Camera-type eye (tissue), 1 donor: ENCODE measurements at places on chromosomes 7 and 10. TPM values are rescaled to one million over a fixed set of nuclear protein-coding genes. Genes with fewer than 3 reads are reported as not detected.

Gene ACTR3C
- 5.3 TPM for total RNA-seq

Gene LRIT2
- 4.0 TPM for total RNA-seq

Gene SFTPA1
- not detected for total RNA-seq

Gene RTKN2
- 13.4 TPM for total RNA-seq

Gene STEAP1B
- 1.6 TPM for total RNA-seq

Gene ADCY1
- total RNA-seq: 43.0 TPM

Gene PARG
- total RNA-seq: 91.0 TPM

Gene ZNF727
- total RNA-seq: 0.66 TPM

Gene OR6V1
- total RNA-seq: not detected

Gene STEAP2
- 16.8 TPM for total RNA-seq

Gene CALML3
- 0.33 TPM for total RNA-seq

Gene AMPH
- total RNA-seq: 62.7 TPM

Gene AGAP4
- 28.4 TPM for total RNA-seq

Gene GJD4
- total RNA-seq: not detected

Gene ZNF736
- total RNA-seq: 66.8 TPM

Gene CCDC3
- 13.0 TPM for total RNA-seq

Gene PRKCQ
- total RNA-seq: 8.7 TPM

Gene ACSL5
- total RNA-seq: 3.6 TPM

Gene VSTM4
- total RNA-seq: 30.1 TPM
